ENCODE measurements at places on chromosomes 3 and 15.

GRCh38 chr15:39461536-39462130, 119.2 kb upstream of the THBS1 start:
- no peak for DNase-seq

DNA sequence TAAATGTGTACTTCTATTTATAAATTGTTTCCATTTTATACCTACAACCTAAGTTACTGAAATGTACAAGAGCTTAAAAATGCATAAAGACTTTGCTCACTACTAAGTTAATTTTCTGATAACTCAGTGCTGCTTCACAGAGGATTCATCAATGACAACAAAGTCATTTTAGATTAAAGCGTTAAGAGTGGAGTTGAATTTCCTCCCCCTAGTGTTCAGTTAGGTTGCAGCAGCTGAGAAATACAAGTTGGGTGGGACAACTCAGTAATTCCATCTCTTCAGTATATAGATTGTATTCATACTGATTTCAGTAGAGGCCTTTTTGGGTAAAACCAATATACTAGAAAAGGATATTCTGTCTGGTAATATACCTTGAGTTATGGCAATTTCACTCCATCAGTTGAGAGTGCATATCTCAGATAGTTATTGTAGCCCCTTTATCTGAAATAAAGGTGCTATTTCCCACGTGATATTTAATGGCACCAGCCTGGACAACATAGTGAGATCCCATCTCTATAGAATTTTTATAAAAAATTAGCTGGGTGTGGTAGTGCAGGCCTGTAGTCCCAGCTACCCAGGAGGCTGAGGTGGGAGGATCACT, 6.9 kb upstream of the RPL35A start:
- DNase-seq, result peak; percentile 55

DNA sequence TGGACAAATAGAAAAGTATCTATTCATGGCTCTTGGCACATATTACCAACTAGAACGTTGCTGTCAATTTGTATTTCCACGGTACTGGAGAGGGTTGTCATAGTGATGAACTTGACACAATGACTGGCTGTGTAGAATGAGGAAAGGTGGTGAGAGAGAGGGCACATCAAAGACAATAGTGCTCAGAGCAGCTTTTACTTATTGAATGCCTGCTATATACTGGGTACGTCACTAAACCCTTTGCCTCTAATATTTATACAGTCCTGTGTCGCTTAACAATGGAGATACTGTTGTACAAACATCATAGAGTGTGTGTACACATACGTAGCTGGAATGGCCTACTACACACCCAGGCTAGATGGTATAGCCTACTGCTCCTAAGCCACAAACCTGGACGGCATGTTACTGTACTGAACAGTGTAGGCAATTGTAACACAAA, 8.3 kb downstream of the TMPRSS7 start:
- DNase-seq, result peak; percentile 91

DNA sequence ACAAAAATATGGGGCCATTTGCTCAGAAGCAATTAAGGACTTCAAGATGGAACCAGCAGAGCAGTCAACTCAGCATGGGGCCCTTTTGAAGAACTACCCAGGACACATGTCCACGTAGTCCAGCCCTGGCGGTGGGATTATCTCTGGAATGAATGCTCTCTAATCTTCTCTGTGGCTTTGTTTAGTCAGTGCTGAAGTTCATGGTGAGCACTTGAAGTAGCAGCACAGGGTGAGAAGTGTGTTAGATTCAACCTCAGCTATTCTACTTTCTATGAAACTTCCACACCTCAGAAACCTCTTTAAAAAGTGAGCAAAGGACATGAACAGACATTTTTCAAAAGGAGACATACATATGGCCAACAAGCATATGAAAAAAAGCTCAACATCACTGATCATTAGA, 74.4 kb downstream of the THRB start:
- DNase-seq, result no peak

GRCh38 chr3:20421-20820, 176.1 kb upstream of the CHL1 start:
- DNase-seq, result no peak

DNA sequence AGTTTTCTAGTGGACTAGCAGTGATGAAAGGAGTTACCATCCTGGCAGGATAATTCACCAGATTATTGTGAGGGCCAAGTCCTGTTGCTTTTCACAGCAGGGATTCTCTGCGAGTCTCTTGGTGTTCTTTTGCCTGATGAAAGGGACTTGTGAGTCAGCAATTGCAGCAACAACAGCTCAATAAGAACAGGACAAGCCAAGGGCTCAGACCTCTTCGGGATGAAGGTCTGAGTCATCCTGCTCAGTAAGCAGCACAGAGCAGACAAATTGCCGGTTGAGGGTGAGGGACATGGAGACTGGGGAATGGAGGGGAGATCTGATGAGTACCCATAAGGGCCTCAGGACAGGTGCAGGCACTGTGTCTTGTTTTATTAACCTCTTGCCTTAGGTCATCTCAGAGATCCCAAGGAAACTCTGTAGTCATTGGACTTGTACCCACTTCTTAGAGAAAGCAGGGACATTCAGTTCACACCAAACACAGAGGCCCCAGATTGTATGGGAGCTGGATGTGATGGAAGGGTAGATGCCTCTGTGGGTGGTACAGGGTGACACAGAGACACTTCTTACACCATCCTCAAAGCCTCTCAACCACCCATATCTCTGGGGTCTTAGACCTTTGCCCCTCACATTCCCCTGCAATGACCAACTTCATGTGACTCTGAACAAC, 173.8 kb upstream of the TLE3 start:
- no peak for DNase-seq

DNA sequence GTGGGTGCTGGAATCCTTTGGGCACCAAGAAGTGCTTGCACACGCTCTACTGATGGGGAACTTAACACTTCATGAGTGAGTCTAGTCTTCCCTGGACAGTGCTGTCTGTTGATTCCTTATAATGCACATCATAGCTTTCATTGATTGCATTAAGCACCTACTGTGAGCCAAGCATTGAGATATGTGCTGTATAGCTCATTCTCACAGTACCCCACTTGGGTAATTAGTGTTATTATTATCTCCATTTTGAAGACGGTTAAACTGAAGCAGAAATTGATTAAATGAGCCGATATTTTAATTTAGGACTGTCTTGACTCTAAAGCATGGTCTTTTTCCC, 504 bp upstream of the PDHB start:
- DNase-seq, result no peak

GRCh38 chr3:87044409-87044808, 53.5 kb upstream of the VGLL3 start:
- no peak for DNase-seq

Measured in NCI-H2081 (cell line).